Transverse colon (tissue), 4 donors: ENCODE measurements at places on chromosomes 11 and 22.

DNA sequence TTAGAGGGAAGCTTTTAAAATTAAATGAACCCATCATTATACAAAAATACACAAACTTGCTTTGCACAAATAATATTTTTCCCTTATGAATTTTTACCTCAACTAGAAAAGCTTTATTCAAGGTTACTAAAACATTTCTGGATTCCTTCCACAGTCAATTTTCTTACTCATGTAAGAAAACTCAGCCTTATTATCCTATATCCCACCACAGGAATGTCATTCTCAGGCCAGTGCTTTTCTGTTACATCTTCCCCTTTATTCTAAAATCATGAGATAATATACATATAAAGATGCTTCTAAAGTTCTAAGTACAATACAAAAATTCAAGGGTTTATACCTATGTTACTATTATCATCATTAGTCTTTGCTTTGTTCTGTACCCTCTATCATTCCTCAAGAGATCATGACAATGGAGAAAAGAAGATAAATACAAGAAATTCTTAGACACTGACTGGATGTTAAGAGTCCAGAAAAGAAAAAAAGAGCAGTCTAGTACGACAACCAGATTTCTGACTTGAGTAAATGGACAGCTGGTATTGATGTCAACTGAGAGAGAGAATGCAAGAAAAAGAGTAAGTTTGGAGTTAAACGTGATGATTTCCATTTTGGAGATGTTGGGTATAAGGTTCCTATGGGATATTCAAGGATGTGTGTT, 60.3 kb downstream of the MTMR2 start:
- DNase-seq = no peak

GRCh38 chr11:120130991-120131760, 6.7 kb downstream of the TRIM29 start:
- DNase-seq = peak; percentile 4

- DNase-seq = no peak
These were observed 28.0 kb upstream of the RRAS2 start for GRCh38 chr11:14386895-14387480.

- no peak for DNase-seq
These were observed 91.6 kb downstream of the ATXN10 start for GRCh38 chr22:45763236-45763624.

GRCh38 chr11:103812680-103813079, 223.8 kb upstream of the DDI1 start:
- DNase-seq = no peak

- DNase-seq = no peak
These were observed 40.5 kb downstream of the IGLL5 start for GRCh38 chr22:22927888-22928665.

GRCh38 chr22:22712666-22713365, 68.4 kb downstream of the GGTLC2 start:
- no peak for DNase-seq
